ENCODE measurements at places on chromosomes 11 and 22.

- DNase-seq: no peak
Observed at GRCh38 chr11:13110929-13111812, 102.1 kb downstream of the RASSF10 start.

GRCh38 chr11:69361048-69361447 is 67.1 kb downstream of the MYEOV start:
- DNase-seq: no peak

GRCh38 chr11:8006349-8006977 is 19.3 kb downstream of the EIF3F start:
- DNase-seq: peak; percentile 79

GRCh38 chr11:65563601-65564000 is 5.4 kb upstream of the LTBP3 start:
- DNase-seq: no peak

- no peak for DNase-seq
Observed at GRCh38 chr11:125207866-125208425, 43.4 kb downstream of the PKNOX2 start.

DNA sequence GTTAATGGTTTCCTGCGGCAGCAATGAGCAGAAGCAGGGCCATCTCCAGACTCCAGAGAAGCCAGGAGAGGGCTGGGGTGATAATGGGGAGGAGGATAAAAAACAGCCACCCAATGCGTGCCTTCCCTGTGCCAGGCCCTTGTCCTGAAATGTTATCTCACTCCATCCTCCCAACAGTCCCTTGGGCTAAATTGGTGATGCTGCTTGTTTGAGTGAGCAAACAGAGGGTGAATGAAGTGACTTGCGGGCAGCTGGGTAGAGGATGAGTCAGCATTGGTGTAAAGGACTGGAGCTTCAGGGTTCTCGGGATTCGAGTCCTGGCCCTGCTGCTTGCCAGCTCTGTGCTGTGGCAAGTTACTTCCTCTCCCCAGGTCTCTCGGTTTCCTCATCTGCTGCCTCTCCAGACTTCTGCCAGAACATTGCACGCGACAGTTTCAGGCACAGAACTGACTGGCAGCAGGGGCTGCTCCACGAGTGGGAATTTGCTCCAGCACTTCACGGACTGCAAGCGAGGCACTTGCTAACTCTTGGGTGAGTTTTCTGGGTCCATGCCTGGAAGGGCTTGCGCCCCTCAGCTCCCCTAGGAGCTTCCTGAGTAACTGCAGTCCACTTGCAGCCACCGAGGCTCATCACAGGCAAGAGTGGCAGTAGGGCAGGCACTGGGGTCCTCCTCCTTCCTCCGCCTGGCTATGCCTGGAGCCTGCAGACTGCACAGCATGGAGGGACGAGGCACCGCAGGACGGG is at the start of gene P2RY6:
Gene P2RY6, plus strand, starts transcription at position 403 of the 744 bp plus-strand sequence. CDS start 24,181 bp downstream, outside the sequence.
- DNase-seq: peak; percentile 49

DNA sequence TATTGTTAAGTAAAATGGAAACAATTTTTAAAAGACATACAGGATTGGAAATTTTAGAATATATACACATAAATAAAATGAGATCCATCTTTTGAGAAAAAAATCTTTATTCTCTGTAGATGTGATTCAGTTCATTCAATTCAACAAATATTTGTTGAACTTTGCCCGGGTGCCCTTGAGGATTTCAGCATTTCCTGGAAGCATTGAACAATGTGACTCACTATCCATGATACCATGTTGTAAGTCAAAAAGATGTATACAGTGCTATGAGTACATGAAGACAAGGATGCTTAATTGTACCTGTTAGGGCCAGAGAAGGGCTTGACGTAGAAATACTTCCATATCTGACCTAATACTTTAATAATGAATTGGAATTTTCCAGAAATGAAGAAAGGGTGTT is 353.7 kb downstream of the METTL15 start:
- DNase-seq: no peak

GRCh38 chr22:48952256-48953102 is 875.2 kb downstream of the BRD1 start:
- DNase-seq: no peak

GRCh38 chr11:36098853-36099375 is 155.1 kb downstream of the LDLRAD3 start:
- peak; percentile 70 for DNase-seq

GRCh38 chr11:3824714-3825472 is 15.9 kb downstream of the RHOG start:
- peak; percentile 78 for DNase-seq

GRCh38 chr22:50084080-50084477 is 1.1 kb downstream of the MLC1 start:
- no peak for DNase-seq

- peak; percentile 15 for DNase-seq
Observed at GRCh38 chr11:73177380-73177777, 35.3 kb upstream of the FCHSD2 start.

GRCh38 chr11:32137263-32137662 is 46.4 kb downstream of the RCN1 start:
- no peak for DNase-seq

- no peak for DNase-seq
Observed at GRCh38 chr11:688681-689080, 6.3 kb downstream of the DEAF1 start.

- DNase-seq: no peak
Observed at GRCh38 chr11:11251394-11251970, 101.6 kb downstream of the CSNK2A3 start.

- no peak for DNase-seq
Observed at GRCh38 chr22:17606496-17606895, 22.1 kb downstream of the ATP6V1E1 start.

GRCh38 chr11:7490535-7490934 is 5.2 kb downstream of the OLFML1 start:
- DNase-seq: no peak

GRCh38 chr11:34514597-34514996 is 1.0 kb upstream of the ELF5 start:
- DNase-seq: no peak

DNA sequence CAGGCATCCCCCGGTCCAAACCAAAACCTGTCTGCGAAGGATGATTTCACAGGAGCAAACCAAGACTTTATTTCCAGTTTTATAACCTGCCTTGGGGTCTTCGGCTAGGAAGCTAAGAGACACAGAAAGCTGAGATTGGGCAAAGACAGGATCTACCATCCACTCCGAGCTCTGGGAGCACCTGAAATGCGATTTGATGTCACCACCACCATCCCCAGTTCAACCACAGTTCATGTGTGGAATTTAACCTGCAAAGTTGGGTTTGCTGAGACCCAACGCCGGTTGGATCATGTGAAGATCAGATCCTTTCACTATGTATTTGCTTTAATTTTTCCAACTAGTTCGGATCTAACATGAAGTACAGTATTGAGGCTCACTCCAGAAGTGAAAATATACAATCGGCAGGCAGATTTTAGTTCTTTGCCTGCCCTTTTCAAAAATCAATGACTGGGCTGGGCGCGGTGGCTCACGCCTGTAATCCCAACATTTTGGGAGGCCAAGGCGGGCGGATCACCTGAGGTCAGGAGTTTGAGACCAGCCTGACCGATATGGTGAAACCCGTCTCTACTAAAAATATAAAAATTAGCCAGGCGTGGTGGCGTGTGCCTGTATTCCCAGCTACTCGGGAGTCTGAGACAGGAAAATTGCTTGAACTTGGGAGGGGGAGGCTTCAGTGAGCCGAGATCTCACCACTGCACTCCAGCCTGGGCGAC is 1.4 kb upstream of the C11orf24 start:
- DNase-seq: no peak

DNA sequence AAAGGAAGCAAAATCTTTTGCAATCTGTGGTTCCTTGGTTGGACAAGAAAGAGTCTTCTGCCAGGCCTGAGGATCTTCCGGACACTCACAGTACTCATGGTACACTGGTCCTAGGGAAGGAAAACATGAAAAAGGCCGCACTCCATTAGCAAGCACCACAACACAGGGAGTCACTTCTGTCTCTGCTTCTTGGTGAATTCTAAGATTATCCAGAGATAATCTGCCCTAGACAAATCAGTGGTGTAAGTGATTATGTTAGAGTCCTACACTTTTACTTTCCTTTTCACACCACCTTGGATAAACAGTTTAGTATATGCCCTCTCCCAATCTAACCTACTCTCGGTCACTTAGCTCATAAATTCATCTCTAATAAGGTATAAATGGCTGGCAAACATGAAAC is 11.9 kb downstream of the POGLUT3 start:
- DNase-seq: no peak

GRCh38 chr11:13324709-13325108 is 47.1 kb downstream of the BMAL1 start:
- DNase-seq: no peak

- DNase-seq: no peak
Observed at GRCh38 chr11:14813516-14813915, 78.5 kb downstream of the CYP2R1 start.

- DNase-seq: no peak
Observed at GRCh38 chr11:124863137-124863825, 2.0 kb upstream of the ROBO3 start.

DNA sequence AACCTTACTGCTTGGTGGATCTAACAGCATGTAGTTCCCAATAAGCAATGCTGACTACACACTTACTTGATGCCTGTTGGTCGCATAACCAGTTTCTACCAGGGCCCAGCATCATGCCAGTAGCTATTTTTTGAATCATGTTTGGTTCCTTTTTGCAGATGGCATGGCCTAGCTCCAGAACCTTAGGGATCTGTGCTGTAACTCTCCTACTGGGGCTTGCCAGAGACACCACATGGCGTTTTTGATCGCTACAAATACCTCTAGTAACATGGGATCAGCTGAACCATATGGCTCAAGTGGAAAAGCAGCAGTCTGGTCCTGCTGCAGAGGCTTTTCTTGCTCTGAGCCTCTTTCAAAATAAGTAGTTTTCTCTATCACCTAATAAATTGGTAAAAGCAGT is 654.6 kb upstream of the API5 start:
- DNase-seq: no peak

DNA sequence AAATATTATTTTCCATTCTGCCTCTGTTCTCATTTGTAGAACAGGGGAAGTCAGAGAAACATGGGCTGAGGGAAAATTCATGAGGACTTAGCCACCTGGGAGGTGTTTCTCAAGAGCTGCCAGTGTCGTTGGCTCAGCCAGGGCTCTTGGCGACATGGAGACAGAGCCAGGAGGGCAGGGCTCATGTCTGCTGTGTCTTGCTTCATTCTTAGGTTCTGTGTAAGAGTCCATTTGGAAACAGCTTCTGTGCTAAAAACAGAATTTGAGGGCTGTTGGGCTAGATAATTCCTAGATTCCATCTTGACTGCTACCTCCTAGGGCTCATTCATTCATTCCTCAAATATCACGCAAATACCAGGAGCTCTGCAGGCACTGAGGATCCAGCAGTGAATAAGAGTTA is 15.1 kb upstream of the MRGPRX2 start:
- no peak for DNase-seq

DNA sequence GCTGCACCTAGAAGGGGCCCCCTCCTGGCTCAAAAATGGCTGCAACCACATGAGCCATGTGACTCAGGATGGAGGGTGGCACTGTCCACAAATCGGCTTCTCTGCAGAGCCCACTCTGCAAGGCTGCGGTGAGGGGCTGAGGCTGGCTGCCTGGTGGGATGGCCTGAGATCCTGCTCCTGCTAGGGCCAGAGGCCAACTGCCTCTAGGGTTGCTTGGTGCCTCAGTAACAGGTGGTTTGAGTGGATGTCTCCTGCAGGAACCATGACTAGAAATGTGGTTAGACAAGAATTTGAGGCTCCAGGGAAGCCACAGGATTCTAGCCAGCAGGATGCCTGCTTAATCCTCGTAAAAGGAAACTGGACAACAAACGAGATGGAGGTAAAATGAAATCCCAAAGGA is 17.1 kb downstream of the PATZ1 start:
- DNase-seq: no peak

GRCh38 chr11:45259592-45259991 is 26.5 kb downstream of the SYT13 start:
- DNase-seq: peak; percentile 14

GRCh38 chr11:2926611-2927051 is 2.6 kb downstream of the PHLDA2 start:
- DNase-seq: no peak

DNA sequence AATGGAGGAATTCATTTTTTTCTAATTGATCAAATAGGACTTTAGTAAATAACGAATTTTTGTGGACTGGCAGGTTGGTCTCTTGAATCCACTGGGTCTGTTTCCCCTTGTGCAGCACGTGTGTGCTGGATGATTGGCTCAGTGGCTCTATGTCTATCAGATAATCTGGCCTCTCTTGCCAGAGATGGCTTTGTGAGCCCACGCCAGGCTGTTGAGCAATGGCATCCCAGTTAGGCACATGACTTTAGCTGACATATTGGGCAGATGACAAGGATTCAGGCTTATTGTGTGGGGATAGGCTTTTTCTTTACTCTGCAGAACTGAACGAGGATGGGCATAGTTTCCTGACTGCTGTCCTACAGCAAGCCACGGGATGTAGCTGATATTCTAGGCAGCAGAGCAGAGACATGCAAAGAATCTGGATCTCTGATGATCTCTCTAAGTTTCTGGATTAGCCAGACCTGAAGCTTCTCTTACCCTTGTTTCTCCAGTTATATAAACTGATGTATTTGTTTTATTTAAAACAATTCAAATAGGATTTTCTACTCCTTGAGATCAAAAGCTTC is 144.9 kb downstream of the ARHGAP42 start:
- no peak for DNase-seq

DNA sequence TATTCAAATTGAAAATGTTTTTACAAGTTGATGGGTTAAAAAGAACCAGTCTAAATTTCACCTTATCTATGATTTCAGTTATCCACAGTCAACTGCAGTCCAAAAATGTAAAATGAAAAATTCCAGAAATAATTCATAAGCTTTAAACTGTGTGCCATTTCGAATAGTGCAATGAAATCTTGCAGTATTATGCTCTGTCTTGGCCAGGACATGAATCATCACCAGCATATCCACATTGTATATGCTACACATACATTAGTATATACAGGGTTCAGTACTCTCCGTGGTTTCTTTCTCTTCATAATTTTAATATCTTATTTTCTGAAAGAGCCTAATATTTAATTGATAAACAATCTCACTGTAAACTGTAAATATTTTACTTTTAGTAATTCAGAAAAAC is 45.9 kb downstream of the ARHGAP32 start:
- no peak for DNase-seq

- no peak for DNase-seq
Observed at GRCh38 chr11:2452321-2453012, 7.7 kb downstream of the KCNQ1 start.

DNA sequence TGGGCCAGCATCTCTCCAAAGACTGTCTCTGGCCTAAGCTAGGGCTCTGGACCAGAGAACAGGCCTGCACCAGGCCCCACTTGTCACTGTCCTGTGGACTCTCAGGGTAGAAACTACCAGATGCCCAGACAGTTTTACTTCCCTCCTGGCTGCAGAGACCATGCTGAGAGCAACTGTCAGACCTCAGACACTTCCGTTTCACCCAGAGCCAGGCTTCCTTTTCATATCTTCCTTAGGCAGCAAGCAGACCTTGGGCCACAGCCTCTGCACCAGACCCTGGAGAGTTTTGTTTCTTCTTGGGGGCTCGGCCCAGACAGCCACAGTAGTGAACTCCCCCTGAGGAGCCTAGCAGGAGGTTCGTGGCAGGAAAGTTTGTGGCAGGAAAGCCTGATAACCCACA is 12.1 kb upstream of the FCHSD2 start:
- DNase-seq: peak; percentile 78

GRCh38 chr11:92841719-92842118 is 127.7 kb upstream of the MTNR1B start:
- no peak for DNase-seq

- DNase-seq: no peak
Observed at GRCh38 chr11:35619116-35619854, 1.0 kb downstream of the FJX1 start.

- no peak for DNase-seq
Observed at GRCh38 chr11:64207256-64208085, 950 bp downstream of the FERMT3 start.

- DNase-seq: no peak
Observed at GRCh38 chr11:90208857-90209256, 14.0 kb downstream of the CHORDC1 start.
